ENCODE measurements at places on chromosomes 5 and 9. TPM values are rescaled to one million over a fixed set of nuclear protein-coding genes. Genes with fewer than 3 reads are reported as not detected.

The SLC34A3 gene
- not detected for total RNA-seq

The NFIL3 gene
- total RNA-seq: 32.8 TPM

The FOXD4L4 gene
- 0.23 TPM for total RNA-seq

The HEMGN gene
- not detected for total RNA-seq

GRCh38 chr9:89022902-89023301, 31.6 kb downstream of the S1PR3 start:
- ATAC-seq: peak; percentile 39

DNA sequence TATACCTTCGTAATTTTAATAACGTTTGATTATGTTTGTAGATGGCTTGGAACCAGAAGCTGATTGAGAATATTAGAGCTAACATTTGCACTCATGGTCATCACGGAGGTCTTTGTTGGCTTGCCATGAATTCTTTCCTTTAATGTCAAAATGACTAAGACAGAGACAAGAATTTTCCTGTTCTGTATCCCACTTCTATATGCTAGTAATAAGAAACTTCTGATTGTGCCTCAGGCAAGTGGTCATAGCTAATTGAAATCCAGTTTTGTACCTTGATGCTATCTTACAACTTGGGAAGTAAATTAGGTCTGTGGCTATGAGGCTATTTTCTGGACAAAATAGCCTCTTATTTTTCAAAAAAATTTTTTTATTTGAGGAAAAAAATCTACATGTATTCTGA, 167.6 kb downstream of the RANBP17 start:
- ATAC-seq: no peak

- no peak for ATAC-seq
Measured at GRCh38 chr5:118196229-118196628, 792.1 kb downstream of the DTWD2 start.

- ATAC-seq: no peak
Measured at GRCh38 chr9:70472268-70473249, 58.1 kb upstream of the KLF9 start.

DNA sequence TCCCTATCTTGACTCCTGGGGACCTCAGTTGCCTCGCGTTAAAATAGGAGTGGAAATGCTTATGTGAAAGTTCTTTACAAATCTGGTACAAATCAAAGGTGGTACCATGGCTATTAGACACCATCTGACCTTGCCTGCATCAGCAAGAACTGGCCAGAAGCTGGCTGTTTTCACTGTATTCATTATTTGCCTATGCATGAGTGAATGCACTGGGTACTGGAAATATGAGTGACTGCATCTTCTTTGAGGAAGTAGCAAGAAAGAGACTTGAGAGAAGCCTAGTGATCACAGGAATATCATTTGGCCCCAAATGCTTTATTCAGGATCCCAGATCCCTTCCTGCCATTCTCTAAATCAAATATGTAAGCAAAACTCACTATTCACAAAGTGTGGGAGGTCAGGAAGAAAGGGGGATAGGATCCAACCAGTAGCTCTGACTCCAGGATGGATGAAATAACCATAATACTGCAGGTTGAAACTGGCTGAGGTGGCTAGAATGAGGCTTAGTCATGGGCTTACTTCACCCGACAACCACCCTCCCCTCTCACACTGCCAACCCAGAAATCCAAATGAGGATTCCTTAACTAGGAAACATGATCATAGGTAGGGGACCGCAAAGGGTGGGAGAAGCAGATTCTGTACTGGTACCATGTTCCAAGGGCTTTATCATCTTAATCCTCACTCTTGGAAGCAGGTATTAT, 56.7 kb downstream of the FAM114A2 start:
- ATAC-seq: no peak

DNA sequence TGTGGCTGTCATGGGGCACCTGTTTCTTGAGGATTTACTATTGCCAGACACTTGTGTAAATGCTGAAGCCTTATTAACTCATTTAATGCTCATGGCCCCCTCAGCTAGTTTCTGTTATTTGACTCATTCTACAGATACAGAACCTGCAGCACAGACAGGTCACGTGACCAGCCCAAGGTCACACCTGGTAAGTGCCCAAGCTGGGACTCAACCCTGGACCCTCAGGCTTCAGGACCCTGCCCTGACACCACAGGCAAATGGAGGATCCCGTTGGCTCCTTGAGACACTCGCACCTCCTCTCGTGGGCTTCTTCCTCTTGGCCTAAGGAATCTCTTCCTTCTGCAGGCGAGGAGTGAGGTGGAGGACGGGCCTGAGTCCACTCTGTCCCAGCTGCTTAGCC, 10.6 kb upstream of the NEURL1B start:
- no peak for ATAC-seq

GRCh38 chr5:9388941-9389674, 156.8 kb downstream of the SEMA5A start:
- ATAC-seq: no peak

DNA sequence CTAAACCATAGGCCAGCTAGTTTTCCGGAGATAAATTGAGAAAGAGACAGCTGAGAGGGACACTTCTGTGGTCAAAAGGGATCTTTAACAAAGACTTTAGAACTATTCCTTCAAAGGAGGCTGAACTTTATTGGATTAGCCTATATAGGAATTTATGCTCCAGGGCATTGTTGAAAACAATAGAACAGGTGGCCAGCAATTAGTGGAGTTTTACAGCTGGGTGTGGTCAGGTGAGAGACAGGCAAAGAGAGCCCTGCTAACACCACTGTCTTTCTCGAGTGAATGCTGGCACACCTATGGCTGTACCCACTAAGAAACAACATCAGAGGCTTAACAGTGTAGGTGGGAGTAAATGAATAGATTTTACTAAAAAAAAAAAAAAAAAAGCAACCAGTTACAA, 16.7 kb upstream of the TLR4 start:
- ATAC-seq: no peak

- no peak for ATAC-seq
Measured at GRCh38 chr9:121237916-121238315, 30.0 kb upstream of the GSN start.

DNA sequence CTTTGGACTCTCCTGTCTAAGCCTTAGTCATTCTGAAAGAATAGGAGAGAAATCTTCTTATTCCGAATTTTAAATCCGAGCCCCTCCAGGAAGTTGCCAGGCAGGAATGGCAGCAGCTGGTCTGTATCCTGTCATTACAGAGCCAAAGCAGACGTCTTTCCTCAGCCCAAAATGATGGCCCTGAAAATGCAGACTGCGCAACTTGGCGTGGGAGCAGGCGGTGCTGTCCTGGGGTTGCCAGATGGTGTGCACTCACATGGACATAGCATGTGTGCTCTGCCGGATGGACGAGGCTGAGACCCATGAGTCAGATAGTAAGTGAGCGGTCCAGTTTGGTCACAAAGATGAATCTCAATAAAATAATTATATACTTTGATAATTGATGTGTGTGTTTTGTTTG, 410.4 kb downstream of the KCTD16 start:
- no peak for ATAC-seq

- ATAC-seq: no peak
Measured at GRCh38 chr5:65329266-65329665, 152.5 kb downstream of the ADAMTS6 start.

DNA sequence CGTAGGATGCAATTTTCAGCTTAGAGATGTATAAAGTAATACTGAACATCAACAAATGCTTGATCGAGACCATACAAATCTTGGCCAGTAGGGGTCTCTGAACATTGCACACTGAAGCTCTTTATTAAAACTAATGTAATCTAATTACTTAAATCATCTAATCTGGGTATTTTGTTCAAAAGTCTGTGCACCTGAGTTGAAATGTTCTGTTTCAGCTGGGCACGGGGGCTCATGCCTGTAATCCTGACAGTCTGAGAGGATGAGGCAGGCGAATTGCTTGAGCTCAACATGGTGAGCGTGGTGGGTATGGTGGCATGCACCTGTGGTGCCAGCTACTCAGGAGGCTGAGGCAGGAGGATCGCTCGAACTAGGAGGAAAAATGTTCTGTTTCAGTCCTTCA, 41.0 kb downstream of the ESM1 start:
- no peak for ATAC-seq

DNA sequence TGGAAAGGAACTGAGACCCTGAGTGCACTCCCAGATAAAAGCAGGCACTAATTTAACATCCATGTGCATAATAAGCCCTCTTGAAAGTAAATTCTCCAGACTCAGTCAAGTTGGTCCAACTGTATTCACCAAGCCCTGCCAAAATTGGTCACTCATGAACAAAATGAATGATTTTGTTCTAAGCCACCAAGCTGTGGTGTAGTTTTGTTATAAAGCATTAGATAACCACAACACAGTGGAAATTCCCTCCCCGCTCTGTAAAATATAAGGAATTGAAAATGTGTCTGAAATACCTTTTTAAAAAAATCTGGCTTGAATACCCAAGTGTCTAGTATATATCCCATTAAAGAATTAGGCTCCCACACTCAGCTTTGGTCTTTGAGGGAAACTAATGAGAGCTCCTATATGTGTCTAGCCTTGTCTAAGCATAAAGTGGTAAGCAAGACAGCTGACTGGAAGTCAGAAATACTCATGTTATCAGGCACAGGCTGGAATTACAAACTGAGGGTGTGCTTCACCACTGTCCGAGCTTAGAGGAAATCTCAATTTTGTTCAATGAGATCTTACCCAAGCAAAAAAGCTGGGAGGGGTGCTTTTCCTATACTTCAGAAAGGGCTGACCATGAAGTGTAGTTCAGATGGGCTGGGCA, 33.2 kb downstream of the IDNK start:
- ATAC-seq: no peak

DNA sequence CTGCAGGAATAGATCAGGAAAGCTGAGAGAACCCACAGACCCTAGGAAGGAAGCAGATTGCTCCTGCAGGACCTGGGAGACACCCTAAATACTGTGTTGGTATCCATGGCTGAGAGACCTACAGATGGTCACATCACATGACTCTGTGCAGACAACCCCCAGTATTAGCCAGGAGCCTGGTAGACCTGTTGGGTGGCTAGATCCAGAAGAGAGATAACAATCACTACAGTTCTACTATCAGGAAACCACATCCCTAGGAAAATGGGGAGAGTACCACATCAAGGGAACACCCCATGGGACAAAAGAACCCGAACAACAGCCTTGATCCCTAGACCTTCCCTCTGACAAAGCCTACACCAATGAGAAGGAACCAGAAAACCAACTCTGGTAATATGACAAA, 24.2 kb upstream of the MELK start:
- no peak for ATAC-seq
